ENCODE measurements at places on chromosomes 3 and 15.

DNA sequence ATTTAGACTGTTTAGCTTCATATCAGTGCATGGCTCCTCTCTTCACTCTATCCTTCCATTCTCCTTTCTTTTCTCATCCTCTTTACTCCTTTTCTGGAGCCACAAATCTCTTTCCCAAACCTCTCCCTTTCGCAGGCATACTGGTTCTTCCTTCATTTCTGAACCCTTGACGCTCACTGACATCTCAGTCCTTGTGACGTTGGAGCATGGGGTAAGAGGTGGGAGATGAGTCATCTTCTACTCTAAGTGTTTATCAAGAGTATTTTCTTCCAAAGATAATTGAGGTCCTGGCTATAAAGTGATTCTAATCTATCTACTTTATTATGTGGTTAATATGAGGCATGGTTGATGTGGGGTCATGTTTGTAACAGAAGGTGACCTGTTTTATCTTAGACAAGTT lies 414.2 kb downstream of the AGBL1 start:
- DNase-seq: no peak

- DNase-seq: no peak
These were observed 169.0 kb downstream of the PGPEP1L start for GRCh38 chr15:98838387-98839259.

DNA sequence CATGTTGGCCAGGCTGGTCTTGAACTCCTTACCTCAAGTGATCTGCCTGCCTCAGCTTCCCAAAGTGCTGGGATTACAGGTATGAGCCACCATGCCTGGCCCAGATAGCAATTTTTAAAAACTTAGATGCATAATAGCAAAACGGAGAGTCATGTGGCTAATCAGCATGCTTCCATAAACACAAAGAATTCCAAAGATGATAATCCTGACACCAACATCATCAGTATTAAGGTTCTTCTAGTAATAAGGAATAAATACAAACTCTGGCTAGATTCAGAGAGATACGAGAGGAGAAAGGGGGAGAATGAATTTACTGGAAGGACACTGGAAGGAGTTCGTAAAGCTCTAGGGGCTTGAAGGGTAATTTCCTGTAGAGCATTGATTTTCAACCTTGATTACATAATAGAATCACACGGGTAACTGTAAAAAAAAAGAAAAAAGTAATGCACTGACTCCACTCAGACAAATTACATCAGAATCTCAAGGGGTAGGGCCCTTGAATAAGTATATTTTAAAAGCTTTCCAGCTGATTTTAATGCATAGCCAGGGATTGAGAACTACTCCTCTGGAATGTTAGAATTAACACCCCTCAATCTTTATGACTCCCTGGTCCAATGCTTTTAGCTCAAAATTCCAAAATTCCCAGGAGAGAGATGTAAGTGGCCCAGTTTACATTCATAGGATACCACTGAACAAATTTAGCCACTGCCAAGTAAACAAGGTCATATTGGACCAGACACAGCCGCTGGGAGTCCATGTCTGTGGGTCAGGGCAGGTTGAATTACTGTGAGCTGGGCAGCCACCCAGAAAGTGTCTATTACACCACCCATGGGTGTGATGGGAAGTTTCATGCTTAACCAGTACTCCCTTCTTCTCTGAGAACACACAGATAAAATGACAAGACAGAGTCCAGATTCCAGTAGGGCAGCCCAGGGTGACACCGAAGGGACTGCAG lies 243.9 kb downstream of the TBL1XR1 start:
- no peak for DNase-seq

- no peak for DNase-seq
These were observed 163.2 kb downstream of the WNT7A start for GRCh38 chr3:13716540-13717221.

- no peak for DNase-seq
These were observed 85.9 kb upstream of the IL12A start for GRCh38 chr3:159902546-159903314.

DNA sequence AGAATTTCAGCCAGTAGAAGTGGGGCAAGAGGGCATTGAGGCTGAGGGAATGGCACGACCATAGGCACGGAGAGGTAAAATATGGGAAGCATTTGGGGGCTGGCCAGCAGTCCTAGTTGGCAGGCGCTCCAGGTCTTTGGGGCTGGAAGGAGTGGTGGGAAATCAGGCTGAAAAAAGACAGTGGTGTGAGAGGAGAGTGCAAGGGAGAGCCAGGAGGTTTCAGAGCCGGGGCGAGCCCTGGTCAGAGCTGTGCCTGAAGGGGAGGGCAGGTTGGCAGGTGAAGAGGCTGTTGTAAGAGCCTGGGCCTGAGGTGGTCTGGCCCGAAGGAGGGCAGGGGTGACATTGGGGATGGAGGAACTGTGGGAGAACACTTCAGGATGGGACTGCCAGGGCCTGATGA lies 1.6 kb upstream of the IDH3A start:
- DNase-seq: no peak

- DNase-seq: no peak
These were observed 78.3 kb upstream of the CDIN1 start for GRCh38 chr15:36501063-36501678.
